ENCODE measurements at places on chromosomes 7 and 10.

DNA sequence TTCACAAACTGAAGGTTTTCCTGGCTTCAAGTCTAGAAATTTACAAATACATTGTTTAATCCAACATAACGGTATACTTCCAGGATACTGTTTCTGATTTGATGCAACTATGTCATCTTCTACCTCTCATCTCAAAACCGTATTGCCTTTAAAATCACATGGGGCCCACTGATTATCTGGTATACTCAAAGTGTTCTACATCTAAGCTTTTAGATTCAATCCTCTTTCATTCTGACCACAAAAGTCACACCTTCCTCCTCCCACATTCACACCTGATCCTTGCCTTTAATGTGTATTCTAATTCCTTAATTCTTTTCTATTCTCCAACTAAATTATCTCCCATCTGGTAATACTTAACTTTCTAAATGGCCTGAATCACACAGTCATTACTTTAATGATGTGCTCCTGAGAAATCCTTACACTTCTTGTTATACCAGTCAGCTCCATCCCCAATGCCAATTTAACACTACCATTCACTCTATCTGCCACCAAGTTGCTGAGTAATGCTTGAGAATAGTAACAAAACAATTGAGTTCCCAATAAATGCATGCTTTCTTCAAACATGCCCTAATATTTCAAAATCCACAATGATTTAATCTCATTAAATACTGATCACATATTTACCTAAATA is 13.0 kb downstream of the ATAD1 start:
- DNase-seq = no peak

GRCh38 chr7:130401101-130401500 is 20.8 kb downstream of the CPA1 start:
- DNase-seq = no peak

- DNase-seq = no peak
Observed at GRCh38 chr7:21617513-21617912, 74.7 kb downstream of the DNAH11 start.

DNA sequence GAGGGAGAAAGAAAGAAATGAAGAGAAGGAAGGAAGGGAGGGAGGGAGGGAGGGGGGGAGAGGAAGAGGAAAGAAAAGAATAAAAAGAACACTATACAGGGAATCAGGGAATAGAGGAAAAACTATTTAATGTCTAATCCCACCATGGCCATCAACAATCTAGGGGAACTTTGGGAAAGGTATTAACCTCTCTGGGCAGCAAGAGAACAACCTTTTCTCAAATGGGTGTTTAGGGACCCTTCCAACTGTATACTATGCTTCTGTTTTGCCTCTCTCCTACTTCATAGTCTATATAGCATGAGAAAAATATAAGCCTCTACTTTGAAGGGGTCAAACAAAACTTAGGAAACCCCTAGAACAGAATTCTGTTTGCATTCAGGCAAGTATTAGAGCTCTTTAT is 54.5 kb downstream of the CHCHD3 start:
- DNase-seq = no peak

- no peak for DNase-seq
Observed at GRCh38 chr7:158996214-158997109, 140.1 kb downstream of the DYNC2I1 start.

- no peak for DNase-seq
Observed at GRCh38 chr7:50267525-50268041, 36.9 kb upstream of the IKZF1 start.

- DNase-seq = no peak
Observed at GRCh38 chr7:112572669-112573301, 92.0 kb downstream of the LSMEM1 start.

DNA sequence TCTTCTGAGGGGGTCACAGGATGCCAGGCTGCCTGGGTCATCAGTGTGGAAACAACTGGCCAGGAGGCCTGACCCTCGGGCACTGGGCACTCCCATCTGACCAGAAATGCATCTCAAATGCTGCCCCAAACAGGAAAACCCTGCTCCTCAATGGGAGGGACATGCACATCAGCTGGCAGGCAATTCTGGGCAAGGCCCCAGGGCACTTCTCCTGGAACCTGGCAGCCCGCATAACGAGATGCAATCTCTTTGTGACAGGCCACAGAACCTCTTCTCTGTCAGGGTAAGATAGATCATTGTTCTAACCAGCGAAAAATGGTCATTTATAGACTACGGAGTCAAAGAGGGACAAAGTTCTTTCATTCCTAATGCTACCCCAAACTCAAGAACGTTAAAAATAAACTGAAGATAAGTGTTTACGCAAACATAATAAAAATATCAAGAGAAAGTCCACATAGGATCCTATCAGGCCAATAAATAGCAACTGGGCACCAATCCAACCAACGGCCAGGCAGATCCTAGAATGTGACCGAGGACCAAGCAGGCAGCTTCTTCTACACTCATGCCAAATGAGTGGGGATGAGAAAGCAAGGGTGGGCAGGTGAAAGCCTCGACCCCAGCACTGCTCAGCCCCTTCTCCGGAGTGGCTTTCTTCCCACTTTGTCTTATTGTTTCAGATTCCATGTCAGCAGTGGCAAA is 212.3 kb downstream of the TCERG1L start:
- no peak for DNase-seq

DNA sequence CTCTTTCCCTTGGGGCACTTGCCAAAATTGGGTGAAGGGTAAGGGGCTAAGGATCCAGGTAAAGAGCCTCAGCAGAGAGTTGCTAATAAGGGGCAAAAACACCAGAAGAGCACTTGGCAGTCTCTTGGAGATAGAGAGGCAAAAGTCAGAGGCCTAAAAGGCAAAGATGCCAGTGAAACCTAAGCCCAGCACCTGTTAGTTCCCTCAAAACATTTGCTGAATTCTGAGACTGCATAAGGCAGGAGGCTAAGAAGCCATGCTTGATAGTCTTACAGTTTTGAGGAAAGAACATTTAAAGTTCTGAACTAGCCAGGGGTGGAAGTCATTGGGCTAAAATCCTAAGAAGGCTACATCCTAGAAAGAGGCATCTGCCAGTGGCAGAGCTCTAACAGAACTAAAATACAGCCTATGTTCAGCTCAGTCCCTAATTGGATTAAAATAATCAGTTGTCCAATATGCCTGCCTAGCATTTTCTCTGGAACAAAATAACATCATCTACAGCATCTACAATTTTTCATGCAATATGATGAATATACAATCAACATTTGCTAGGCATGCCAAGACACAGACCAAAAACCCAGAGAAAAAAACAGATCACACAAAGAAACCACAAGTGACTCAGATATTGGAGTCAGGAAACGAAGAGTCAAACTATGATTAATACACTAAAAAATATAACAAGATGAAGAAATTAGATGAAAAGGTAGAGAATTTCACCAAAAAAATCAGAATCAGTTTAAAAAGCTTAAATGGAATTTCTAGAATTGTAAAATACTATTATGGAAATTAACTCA is 7.7 kb downstream of the HTR7 start:
- DNase-seq = peak; percentile 81

DNA sequence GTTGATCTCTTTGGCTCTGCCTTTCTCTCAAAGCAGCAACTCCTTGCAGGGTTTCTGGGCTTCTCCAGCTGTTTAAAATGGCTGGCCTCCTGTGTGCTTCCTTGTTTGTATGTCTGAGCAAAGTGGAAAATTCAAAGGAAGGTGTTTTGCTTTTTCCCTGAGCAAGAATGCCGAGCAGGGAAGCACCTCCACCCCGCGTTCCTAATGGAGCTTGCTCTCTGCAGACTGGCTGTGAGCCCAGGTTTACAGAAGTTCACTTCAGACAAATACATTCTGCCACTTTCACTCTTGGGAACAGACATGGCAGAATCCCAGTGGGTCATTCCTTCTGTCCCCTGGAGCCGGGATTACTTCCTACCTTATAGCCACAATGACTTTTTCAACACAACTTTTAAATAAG is 181.8 kb upstream of the AGK start:
- DNase-seq = no peak

DNA sequence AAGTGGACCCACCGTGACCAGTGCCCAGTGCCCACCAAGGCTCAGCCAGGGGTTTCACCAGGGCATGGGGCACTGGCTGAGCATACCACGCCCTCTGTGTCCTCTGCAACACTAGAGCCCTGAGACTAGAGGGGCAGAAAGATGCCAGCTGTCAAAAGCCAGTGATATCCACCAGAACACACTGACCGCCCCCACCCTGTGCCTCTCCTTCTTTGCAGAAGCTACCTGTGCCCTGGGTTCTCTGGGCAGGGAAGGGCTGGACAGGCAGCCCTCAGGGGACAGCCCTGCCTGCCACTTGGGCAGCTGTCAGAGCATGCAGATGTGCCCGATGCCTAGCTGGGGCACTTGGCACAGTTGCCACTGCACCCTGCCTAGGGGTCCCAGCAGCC is 494 bp downstream of the VSIR start:
- DNase-seq = no peak

DNA sequence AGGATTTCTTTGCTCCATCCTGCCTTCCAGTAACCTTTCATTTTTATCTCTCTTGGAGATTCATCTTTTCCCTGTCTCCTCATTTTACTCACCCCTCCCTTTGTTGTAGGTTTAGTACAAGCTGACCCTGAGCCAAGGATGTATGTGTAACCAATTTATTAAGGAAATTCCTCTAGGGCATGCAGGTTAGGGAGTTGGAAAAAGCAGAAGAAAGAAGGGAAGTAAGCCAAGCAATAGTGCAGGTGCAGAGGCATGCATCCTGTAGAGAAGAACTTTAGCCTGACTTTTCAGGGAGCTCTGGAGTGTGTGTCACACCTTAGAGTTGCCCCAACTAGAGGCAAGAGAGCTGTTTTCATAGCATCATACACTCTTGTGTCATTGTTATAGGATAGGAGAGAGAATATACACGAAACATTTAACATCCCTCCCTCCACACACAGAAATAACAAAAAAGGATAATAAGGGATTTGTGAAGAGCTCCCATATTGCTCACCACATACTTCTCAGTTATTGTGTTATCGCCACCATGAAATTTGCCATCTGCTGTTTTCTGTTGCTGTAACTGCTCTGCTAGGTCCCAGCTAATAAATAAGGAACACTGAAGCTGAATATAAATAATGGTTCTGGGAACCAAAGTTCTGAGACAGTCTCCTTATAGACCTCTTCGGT is 21.8 kb upstream of the SEMA3C start:
- DNase-seq = peak; percentile 31

DNA sequence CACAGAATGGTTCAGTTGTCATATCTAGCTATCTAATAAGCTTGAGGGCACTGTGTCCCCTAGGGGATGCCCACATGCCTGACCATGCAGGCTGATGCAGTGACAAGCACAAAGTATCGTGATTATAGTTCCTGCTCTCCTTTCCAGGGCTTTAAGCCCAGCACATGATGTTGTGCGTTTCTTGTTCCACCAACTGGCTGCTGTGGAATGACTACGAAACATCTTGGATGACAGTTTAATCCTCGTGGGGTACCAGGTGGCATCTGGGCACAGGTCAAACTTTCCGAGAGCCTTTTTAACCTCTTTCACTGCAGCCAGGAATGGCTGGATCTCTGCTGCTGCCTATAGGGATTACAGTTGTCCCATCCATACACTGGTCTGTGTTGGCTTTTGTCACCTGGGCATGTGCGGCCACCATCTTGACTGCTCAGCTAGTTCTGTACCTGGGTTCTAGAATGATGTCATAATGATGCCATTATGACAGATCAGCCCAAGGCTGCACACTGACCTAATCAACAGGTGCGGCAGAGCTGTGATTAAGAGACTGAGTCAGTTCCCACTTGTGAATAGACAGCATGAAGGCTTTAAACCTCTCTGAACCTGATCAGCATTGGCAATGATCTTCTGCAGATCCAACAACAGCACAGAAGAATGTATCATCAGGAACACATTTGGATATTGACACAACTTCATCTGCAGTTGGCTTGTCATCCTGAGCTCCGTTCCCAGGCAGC is 144.1 kb downstream of the DLG5 start:
- no peak for DNase-seq

GRCh38 chr10:79234391-79235315 is 112.6 kb upstream of the PPIF start:
- DNase-seq = peak; percentile 25

- DNase-seq = peak; percentile 11
Observed at GRCh38 chr10:4506095-4506494, 319.9 kb upstream of the AKR1E2 start.

- peak; percentile 32 for DNase-seq
Observed at GRCh38 chr10:117339578-117339977, 35.7 kb downstream of the PDZD8 start.

DNA sequence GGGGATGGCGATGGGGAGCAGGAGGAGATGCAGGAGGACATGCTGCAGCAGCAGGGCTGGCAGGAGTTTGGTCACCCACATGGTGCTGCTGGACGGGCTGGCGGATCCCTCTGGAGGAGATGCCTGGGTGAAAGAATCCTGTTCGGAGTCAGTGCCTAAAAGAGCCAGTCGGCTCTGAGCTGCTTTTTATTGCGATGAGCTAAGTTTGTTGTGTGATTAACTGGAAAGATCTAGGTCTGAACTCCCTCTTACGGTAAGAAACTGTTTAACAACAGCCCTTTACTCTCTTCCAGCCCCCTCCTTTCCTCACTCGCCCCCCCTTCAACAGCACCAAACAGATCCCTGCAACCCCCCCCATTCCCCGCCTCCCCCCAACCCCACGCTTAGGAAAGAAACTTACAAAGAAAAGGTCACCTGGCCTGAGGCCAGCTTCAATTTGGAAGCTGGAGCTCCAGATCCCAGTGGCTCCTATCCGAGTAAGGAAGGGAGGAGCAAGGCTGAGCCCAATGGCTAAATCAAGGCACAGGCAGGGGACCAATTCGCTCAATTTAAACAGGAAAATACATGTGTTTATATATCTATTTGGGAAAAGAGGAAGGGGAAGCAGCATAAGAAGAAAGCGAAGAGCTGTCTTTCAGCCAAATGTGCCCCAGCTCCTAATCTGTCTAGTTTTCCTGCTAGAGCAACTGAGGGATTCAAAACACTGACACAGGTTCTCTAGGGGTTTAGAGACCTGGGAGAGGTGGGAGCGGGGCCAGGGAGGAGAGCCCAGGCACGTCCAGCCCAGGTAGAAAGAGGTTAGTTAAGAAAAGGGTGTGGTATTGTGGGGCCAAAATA is at the start of gene HGF:
HGF (minus strand) TSS at position 157 of the 837 bp plus-strand sequence; CDS start at position 81, 76 bp downstream.
- peak; percentile 82 for DNase-seq

GRCh38 chr7:1843921-1844335 is 173.9 kb downstream of the ELFN1 start:
- DNase-seq = no peak

GRCh38 chr10:54985732-54986131 is 184.7 kb upstream of the PCDH15 start:
- DNase-seq = no peak

DNA sequence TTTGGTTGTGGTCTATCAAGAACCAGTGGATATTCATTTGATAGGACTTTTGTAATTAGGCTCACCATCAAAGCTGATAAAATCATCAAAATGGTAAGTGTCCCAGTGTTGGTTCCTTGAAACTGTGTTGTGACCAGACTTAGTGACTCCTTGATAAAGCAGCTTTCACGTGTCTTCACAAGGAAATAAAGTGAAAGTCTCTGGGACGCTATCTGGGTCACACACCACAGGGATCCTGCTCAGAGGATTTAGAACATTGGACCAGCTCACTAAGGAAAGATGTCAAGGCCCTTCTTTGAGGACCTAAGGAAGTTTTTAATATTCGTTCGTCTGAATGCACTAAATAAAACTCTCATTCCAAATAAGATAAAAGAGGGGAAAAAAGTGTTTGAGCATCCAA is 193.1 kb downstream of the RNLS start:
- no peak for DNase-seq

Measured in HCEC 1CT (cell line).